ENCODE measurements at places on chromosomes 2 and 18.

DNA sequence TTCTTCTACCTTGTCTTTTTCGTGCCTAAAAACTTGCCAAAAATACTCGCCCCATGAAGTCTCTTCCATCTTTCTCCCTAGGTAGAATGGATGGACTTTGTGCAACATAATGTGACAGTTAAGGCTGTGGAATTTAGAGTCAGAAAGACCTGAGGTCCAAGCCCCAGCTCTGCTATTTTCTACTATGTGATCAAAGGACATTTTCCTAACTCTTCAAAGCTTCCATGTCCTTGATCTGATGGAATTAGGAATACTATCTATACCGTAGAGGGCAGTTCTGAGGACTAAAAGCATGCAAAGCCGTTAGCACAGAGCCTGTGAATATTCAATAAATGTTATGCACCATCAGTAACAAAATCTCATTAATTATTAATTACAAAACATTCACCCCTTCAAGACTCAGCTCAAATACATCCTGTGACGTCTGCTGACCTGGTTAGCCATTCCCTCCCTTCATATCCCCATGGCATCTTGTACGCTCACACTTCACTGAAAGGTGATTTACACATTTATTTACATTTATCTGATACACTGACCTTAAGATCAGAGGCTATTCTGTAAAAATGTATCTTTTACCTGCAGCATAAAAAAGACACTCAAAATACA, 15.1 kb downstream of the IWS1 start:
- DNase-seq, result no peak

DNA sequence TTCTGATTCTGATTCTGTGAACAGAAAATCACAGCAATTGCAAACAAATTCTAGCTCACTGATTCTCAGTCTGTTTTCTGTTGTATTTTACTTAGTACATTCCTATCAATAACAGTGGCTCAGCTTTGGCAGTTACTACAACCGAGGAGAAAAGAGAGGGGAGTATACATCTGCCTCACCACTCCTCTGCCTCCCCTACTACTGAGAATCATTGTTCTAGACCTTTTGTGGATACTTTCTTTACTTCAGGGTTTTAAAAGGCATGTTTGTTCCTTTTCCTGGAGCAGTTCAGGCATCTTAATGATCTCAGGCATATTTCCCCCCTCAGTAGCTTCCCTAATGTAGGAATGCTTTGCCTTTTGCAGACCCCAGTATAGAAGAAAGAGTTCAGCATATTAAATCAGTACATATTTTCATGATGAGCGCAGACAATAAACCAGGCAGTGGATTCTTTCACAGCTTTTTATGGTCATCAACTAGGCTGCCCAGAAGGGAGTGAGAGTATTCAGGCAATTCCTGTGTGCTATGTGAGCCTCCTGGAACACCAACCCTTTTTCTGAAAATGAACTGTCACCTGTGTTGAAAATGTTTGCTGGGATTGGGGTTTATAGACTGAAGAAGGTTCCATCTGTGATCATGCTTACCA, 10.3 kb downstream of the STAMBP start:
- no peak for DNase-seq

GRCh38 chr2:86556508-86556907, 6.7 kb downstream of the CHMP3 start:
- no peak for DNase-seq

DNA sequence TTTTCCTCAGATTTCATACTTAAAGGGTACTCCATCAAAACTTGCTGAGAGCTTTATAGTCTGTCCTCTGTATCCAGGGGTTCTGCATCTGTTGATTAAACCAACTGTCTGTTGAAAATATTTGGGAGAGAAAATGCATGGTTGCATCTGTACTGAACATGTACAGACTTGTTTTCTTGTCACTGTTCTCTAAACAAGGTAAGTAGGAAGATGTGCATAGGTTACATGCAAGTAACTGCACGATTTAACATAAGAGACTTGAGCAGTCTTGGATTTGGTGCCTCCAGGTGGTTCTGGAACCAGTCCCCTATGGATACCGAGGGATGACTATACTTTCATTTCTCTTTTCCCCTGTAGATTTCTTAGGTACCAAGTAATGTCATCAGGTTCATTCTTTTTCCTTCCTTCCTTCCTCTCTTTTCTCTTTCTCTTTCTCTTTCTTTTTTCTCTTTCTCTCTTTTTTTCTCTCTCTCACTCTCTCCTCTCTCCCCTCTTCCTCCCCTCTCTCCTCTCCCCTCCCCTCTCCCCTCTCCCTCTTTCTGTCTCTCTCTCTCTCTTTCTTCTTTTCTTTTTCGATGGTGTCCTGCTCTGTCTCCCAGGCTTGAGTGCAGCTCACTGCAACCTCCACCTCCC, 23.2 kb downstream of the ADNP2 start:
- DNase-seq, result no peak

GRCh38 chr18:54140641-54141040, 83.8 kb downstream of the MBD2 start:
- no peak for DNase-seq

GRCh38 chr2:237060534-237061312, 25.0 kb upstream of the COPS8 start:
- no peak for DNase-seq

DNA sequence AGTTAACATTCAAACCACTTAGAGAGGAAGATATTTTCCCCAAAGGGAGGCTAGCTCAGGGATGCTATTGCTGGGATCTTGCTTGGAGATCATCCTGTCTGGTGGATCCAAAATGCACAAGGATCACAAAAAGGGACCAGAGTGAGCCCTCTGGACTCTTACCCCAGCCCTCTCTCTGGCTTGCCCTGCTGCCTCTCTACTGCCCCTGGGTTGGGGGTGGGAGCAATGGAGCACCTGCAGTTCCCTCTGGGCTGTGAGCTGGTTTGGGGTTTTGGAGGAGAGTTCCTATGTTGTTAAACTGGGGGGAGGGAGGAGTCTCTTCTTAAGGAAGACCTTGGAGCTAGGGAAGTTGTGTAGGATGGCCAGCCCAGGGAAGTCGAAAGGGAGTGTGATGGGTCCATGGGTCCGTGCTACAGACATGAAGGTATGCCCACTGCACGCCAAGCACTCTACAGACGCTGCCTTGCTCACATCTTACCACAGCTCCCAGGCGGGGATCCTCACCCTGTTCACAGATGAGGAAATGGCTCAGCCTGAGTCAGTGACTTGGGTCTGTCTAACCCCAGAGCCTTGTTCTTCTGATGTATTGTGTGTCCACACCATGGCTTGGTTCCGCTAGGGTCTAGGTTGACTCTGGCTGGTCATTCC, 3.8 kb downstream of the LBH start:
- no peak for DNase-seq

DNA sequence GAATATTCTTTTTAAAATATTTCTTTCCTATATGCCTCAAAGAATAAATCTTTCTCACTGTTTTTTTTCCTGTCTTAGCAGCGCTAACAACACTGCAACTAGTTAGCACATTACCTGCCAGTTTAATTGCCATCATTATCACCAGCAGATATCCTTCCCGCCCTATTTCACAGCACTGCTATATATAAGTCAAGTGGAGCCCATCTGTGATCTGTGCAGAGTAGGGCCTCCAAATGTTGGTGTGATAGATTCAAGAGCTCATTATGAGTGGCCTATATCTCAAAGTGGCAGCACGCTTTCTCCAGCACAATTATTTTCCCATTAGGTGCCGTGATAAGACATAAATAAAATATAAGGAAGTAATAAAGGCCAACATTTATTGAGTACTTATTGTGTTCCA, 19.8 kb upstream of the RGPD4 start:
- no peak for DNase-seq

GRCh38 chr2:69033461-69034095, 20.6 kb downstream of the ANTXR1 start:
- DNase-seq, result no peak

DNA sequence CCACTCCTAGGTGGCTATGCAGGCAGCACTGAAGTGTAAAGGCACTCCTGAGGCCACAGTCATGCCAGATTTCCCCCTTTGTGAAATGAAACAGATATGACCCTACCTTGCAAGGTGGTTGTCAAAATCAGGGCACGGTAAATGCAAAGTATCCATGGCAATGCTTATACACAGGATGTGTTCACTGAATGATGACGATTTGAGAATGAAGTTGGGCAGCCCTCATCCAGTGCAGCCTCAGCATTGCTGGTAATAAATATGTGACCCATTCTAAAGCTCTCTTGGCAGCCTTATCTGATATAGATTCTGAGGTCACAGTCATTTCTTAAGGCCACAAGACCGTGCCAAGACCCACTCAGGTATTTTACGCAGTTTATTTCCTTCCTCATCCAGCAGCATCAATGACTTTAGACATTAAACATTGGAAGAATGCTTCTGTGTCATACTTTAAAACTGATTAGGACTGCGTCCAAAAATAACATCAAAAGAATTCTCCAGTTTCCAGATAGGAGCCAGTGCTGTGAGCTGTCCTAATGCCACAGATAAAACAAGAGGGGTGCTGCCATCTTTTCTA, 125.5 kb upstream of the SERTAD2 start:
- DNase-seq, result no peak

- DNase-seq, result no peak
Observed at GRCh38 chr18:70981400-70982140, 692.7 kb downstream of the SOCS6 start.
